Endodermal cell (in vitro differentiated cells): ENCODE measurements at places on chromosomes 2 and 18. TPM values are rescaled to one million over a fixed set of nuclear protein-coding genes. Genes with fewer than 3 reads are reported as not detected.
A peak's percentile ranks its signal among the peaks of the same experiment; 100 is the strongest.

DNA sequence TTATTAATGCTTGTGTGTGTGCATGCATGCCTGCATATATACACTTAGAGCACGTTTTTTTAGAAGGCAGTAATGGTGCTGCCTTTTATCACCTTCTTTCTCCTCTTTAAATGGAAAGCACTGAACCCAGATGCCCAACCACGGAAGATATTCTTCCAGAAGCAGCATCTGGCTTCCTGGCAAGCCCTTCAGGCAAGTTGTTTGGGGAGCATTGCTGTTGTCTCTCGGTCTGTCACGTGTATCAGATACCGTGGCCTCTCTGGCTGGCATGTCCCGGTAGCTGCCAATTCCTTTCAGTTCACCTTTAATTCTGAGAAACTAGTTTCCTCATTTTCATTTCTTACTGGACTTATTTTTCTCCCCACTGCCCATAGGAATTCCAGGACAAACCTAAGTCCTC is 587.8 kb downstream of the ARHGAP15 start:
- DNase-seq, result no peak
- H3K27me3 ChIP-seq, result no peaks in the 10 kb centered on the region
- no peak overlapping the region for H3K4me3 ChIP-seq
- H3K27ac ChIP-seq, result no peak overlapping the region
- no peaks in the 10 kb centered on the region for H3K4me1 ChIP-seq
- H3K36me3 ChIP-seq, result no peaks in the 10 kb centered on the region

The ACVR1 gene
- 18.4 to 33.6 TPM (median 21.1 TPM) in 3 replicates for total RNA-seq

- no peak for DNase-seq
- H3K36me3 ChIP-seq, result peaks cover 18% of the 10 kb centered on the region
- no peak overlapping the region for H3K27ac ChIP-seq
- peaks cover 7% of the 10 kb centered on the region for H3K4me1 ChIP-seq
- no peaks in the 10 kb centered on the region for H3K27me3 ChIP-seq
Measured at GRCh38 chr18:7844017-7844416, 276.9 kb downstream of the PTPRM start.

DNA sequence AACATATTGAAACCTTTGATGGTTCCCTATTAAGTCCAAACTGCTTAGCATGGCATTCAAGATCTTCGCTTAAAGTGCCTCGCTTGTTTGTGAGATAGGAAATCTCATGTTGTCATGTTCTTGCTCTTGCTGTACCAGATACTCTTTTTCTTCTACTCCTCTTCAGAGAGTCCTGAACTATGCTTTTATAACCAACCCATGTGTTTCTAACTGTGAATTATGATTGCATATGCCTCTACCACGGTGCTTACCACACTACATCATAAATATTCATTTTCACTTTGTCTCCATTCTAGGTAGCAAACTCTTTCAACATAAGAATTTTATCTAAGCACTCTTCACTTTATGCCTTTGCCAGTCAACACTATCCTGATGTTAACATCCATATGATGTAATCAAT is 23.6 kb downstream of the STAT4 start:
- H3K4me1 ChIP-seq, result no peaks in the 10 kb centered on the region
- DNase-seq, result no peak
- no peaks in the 10 kb centered on the region for H3K36me3 ChIP-seq
- H3K4me3 ChIP-seq, result no peak overlapping the region
- H3K27ac ChIP-seq, result no peak overlapping the region

GRCh38 chr2:196391149-196391479 is 219.7 kb upstream of the STK17B start:
- no peaks in the 10 kb centered on the region for H3K27me3 ChIP-seq
- no peaks in the 10 kb centered on the region for H3K4me1 ChIP-seq
- no peak overlapping the region for H3K4me3 ChIP-seq

The CHRNA1 gene
- not detected in 2 replicates for total RNA-seq

The CPS1 gene
- total RNA-seq, result 26.5 to 31.2 TPM (median 29.4 TPM) in 3 replicates

The UGT1A10 gene
- not detected in 3 replicates for total RNA-seq

The KCNE4 gene
- 0.22 TPM in 1 of 2 replicates, not detected in the other for total RNA-seq

The TTC32 gene
- total RNA-seq, result 9.6 to 13.0 TPM (median 10.0 TPM) in 3 replicates

- no peaks in the 10 kb centered on the region for H3K36me3 ChIP-seq
- no peak overlapping the region for H3K4me3 ChIP-seq
Measured at GRCh38 chr2:191184457-191184856, 33.7 kb upstream of the STAT4 start.

- no peak overlapping the region for H3K27ac ChIP-seq
- no peaks in the 10 kb centered on the region for H3K4me1 ChIP-seq
- H3K27me3 ChIP-seq, result no peaks in the 10 kb centered on the region
- no peaks in the 10 kb centered on the region for H3K36me3 ChIP-seq
- DNase-seq, result no peak
Measured at GRCh38 chr2:206713746-206714145, 4.5 kb downstream of the DYTN start.

The RAB17 gene
- total RNA-seq, result 206 and 235 TPM in 2 replicates

DNA sequence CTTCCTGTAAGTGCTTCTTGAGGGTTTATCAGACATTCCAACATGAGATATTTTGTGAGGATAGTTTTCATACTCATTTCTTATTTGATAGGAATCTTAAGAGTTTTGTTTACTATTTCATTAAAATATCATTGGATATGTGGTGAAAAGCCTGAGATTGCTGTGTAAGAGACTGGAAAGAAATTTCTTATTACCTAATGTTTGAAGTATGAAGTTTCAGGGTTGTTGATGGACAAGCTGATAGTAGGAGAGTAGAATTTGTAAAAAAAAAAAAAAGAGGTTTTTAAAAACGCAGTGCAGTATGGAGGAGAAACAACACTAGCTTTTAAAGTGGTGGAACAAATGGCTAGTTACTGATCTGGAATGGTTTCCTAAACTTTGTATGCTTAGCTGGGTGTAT is 7.7 kb downstream of the EPB41L5 start:
- H3K36me3 ChIP-seq, result peaks cover 24% of the 10 kb centered on the region
- no peaks in the 10 kb centered on the region for H3K27me3 ChIP-seq
- H3K4me3 ChIP-seq, result no peak overlapping the region
- no peak overlapping the region for H3K27ac ChIP-seq
- H3K4me1 ChIP-seq, result no peaks in the 10 kb centered on the region

The ZNF521 gene
- 21.4 to 39.5 TPM (median 26.0 TPM) in 3 replicates for total RNA-seq

- H3K4me1 ChIP-seq, result no peaks in the 10 kb centered on the region
- DNase-seq, result peak; percentile 95
- H3K4me3 ChIP-seq, result peak overlapping the region; percentile 74
- no peak overlapping the region for H3K27ac ChIP-seq
- peaks cover 85% of the 10 kb centered on the region for H3K27me3 ChIP-seq
Measured at GRCh38 chr2:199462956-199463692, 5.4 kb upstream of the SATB2 start.

DNA sequence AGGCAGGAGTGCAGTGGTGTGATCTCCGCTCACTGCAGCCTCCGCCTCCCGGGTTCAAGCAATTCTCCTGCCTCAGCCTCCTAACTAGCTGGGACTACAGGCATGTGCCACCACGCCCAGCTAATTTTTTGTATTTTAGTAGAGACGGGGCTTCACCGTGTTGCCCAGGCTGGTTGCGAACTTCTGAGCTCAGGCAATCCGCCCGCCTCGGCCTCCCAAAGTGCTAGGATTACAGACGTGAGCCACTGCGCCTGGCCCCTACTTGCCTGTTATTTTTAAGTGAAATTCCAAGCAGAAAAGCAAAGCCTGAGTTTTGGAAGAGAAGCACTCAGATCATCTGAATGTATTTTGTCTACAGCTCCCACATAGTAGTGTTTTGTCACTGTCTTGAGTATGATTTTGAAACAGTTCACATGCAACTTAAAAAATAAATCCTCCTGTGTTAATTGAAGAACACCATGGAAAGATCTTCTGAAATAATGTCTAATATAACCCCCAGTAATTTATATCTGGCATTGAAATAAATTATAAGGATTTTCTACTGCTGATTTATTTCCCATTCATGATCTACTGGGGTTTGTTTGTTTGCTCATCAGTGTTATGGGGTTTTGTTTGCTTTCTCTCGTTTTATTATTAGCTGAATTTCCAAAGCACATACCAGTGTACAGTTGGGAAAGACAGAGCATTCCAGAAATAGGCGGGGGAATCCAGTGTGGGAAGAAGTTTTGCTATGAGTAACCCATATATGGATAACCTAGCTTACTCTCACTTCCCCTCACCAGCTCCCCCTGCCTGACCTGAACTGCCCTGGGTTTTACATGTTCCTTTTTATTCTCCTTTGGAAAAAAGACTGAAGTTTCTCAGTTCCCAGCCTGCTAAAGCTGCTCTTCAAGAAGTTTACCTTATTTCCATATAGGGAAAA is 80.1 kb upstream of the MAP3K20 start:
- H3K4me3 ChIP-seq, result no peak overlapping the region
- no peak for DNase-seq
- no peaks in the 10 kb centered on the region for H3K27me3 ChIP-seq
- H3K36me3 ChIP-seq, result no peaks in the 10 kb centered on the region
- H3K4me1 ChIP-seq, result no peaks in the 10 kb centered on the region
- no peak overlapping the region for H3K27ac ChIP-seq

DNA sequence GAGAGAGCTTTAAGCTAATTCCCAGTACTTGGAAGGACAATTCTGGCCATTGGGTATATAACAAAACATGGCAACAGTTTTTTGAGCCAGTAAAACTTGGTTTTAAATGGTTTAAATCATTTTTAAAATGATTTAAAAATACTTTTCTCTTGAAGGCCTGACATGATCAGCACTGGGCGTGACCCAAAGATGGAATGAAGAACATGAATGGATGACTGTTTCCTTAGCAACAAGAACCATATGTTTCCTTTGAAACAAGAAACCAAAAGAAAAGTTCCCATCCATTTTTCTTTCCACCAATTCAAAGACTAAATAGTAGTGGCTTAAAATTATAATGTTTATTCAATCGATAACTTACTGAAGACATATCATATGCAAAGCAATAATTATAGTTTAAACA is 348.3 kb upstream of the FIGN start:
- no peak for DNase-seq
- no peak overlapping the region for H3K27ac ChIP-seq
- H3K27me3 ChIP-seq, result no peaks in the 10 kb centered on the region
- H3K36me3 ChIP-seq, result no peaks in the 10 kb centered on the region

GRCh38 chr2:18885457-18885856 is 296.1 kb upstream of the NT5C1B start:
- no peak overlapping the region for H3K4me3 ChIP-seq
- no peaks in the 10 kb centered on the region for H3K36me3 ChIP-seq
- H3K27ac ChIP-seq, result no peak overlapping the region
- no peaks in the 10 kb centered on the region for H3K27me3 ChIP-seq
- no peaks in the 10 kb centered on the region for H3K4me1 ChIP-seq
- no peak for DNase-seq

DNA sequence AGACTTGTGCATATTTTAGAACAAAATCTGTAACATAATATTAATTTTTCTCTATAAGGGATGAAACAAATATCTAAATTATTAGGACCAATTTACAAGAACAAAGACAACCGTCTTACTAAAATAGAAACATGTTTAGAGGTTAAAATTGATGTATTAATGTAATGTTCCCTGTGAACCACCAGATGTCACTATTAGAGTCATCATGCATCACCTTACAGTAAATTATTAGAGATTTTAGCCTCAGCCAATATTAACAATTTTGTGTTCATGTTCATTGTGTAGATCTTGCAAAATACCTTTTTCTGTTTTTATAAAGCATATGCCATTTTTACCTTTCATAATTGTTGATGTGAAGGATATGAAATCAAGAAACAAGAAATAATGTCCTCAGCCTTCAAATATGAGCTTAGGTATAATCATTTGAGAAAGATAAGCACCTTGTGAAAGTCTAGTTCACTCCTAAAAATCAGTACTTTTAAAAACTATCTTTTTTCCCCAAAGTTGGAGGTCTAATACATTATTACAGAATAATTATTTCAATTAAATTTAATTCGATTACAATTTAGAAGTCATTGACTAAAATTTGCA is 344.3 kb upstream of the KCNH7 start:
- no peaks in the 10 kb centered on the region for H3K27me3 ChIP-seq
- no peak overlapping the region for H3K27ac ChIP-seq
- DNase-seq, result no peak
- H3K4me3 ChIP-seq, result no peak overlapping the region

The ADRA2B gene
- 2.3 and 2.4 TPM in 2 replicates for total RNA-seq

- no peaks in the 10 kb centered on the region for H3K27me3 ChIP-seq
- H3K27ac ChIP-seq, result no peak overlapping the region
- H3K4me3 ChIP-seq, result no peak overlapping the region
- H3K36me3 ChIP-seq, result no peaks in the 10 kb centered on the region
Measured at GRCh38 chr2:134335601-134336000, 81.7 kb downstream of the MGAT5 start.

The NPAS2 gene
- 0.84 to 1.7 TPM (median 1.6 TPM) in 3 replicates for total RNA-seq
